ENCODE measurements at places on chromosomes 2 and 18. TPM values are rescaled to one million over a fixed set of nuclear protein-coding genes. Genes with fewer than 3 reads are reported as not detected.
A peak's percentile ranks its signal among the peaks of the same experiment; 100 is the strongest.

The CACNB4 gene
- total RNA-seq: 0.93 TPM

The SERPINB12 gene
- total RNA-seq: not detected

The SCYGR4 gene
- not detected for total RNA-seq

The MGAT4A gene
- 96.4 TPM for total RNA-seq

The VSNL1 gene
- total RNA-seq: not detected

The AQP12A gene
- total RNA-seq: not detected

The IL36B gene
- not detected for total RNA-seq

The PLEKHH2 gene
- total RNA-seq: 0.07 TPM

DNA sequence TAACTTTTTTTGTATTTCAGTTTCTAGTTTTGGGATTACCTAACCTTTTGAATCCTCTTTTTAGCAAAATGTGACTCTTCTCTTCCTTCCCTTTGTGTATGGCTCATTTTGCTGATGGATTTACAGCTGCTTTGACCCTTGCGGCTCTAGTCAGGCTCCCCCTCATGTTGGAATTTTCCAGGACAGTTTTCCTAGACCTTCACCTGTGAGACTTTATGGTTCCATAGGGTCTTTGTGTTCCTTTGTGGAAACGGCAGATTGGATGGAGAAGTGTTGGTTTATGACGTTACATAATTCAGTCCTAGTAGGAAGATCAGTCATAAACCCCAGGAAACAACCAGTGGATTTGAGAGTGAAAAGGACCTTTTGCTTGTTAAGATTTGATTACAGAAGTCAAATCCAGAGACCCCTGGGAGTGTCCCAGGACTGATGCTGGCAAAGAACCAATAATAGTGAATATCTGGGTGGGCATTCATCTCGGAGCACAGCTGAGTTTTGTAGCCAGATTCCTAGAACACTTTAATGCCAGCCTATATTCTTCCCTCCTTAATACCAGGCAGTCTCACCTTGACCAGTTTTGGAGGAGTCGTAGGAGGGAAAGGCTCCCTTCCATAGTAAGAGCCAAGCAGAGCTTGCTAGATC is 42.7 kb downstream of the SOCS6 start:
- no peak for DNase-seq

DNA sequence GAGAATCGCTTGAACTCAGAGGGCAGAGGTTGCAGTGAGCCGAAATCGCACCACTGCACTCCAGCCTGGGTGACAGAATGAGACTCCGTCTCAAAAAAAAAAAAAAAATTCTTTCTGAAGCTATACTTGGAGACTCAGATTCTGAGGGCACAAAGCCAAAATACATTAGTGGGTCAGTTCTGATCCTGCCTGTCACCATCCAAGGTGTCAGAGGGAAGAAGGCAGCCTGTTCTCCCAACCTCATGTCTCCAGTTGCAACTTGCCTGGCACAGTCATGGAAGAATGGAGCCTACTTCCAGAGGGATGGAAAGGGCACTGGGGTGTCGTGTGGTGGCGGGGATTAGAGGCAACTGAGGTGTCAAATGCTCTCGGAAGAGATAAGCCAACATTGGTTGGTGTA is 104.8 kb upstream of the GATA6 start:
- DNase-seq: no peak

DNA sequence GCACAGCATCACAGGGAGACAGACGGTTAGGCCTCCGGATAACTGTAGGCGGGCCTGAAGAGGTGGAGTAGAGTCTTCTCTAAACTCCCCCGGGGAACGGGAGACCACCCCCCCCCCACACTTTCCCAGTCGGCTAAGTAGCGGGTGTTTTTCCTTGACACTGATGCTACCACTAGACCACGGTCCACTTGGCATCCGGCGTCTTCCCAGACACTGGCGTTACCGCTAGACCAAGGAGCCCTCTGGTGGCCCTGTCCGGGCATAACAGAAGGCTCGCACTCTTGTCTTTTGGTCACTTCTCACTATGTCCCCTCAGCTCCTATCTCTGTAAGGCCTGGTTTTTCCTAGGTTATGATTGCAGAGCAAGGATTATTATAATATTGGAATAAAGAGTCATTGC is 25.7 kb upstream of the NCL start:
- no peak for DNase-seq

GRCh38 chr18:79542876-79543750 is 136.5 kb upstream of the CTDP1 start:
- peak; percentile 10 for DNase-seq

DNA sequence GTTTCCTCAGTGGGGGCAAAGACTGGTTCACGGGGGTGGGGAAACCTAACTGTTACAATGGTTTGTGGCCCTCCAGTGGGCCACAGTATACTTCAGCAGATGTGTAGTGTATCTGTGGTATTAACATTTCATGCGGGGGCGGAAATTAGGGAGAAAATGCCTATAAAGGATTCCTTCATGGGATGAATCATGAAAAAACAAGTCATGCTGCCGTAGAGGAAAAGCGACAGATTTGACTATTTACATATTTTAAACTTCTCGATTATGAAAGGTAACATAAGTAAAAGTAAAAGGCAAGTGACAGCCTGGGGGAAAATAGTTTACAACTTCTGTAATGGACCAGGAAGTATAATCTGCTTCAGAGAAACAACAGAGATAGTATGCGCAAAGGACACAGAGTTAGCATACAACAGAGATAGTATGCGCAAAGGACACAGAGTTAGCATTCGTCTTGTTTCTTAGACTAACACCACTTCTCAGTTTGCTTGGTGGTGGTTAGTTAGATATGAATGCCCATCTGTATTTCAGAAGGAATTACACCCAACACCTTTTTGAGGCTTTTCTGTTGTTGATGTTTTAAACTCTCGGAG is 41.1 kb downstream of the MRPS9 start:
- DNase-seq: no peak

- no peak for DNase-seq
Measured at GRCh38 chr18:13354402-13354801, 135.8 kb downstream of the LDLRAD4 start.

GRCh38 chr2:128279786-128280157 is 38.9 kb downstream of the HS6ST1 start:
- no peak for DNase-seq

DNA sequence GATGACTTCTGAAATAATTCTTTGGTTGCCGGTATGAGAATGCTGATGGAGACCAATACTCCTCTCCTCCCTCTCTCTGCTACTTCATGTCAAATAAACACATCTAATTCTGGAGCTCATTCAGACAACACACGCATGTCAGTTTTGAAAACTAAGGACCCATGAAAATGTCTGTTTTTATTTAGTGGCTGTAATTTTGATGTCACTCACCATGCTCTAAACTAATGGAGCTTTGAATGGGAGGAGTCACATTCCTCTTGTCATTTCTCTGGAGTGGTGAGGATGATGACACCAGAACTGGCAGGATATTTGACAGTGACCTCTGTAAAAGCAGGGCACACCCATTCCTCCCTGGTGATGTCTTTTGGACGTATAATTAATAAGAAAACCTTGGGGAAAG is 163.0 kb downstream of the PHLPP1 start:
- DNase-seq: no peak

DNA sequence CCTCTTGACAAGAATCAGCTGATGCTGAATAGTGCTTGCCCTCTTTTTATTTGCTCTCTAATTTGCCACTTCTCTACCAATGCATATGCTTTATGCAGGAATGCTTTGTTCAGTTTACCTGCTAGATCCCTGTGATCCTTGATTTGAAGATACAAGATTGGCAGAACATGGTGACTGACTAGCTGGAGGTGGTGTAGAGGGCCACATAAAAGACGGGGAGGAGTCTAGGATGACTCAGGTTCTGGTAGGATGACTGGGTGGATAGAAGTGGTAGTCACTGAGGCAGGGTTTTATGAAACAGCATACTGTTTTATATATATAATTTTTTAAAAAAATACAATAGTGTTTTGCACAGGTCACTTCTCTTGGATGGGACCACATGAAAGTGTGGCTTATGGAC is 6.3 kb upstream of the ADGRF3 start:
- no peak for DNase-seq

DNA sequence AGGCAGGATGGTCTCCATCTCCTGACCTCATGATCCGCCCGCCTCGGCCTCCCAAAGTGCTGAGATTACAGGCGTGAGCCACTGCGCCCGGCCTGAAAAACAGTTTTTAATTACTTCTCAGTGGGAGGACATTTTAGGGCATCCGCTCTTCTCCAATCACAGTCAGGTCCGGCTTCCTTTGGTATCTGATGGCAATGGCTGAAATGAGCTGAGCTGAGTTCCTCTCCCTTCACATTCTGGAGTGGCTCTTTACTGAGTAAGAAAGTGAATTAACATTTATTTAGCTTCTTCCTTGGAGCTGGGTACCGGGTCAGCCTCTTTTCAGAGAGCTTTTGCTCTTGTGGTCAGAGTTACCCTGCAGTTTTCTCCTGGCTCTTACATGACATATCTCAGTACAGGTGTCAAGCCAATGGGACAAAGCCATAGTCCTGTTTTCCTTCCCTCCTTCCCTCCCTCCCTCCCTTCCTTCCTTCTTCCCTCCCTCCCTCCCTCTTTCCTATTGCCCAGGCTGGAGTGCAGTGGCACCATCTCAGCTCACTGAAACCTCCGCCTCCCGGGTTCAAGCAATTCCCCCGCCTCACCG is 1.1 kb upstream of the TTC27 start:
- DNase-seq: no peak

GRCh38 chr2:106336737-106337136 is 131.5 kb downstream of the RGPD3 start:
- DNase-seq: no peak

DNA sequence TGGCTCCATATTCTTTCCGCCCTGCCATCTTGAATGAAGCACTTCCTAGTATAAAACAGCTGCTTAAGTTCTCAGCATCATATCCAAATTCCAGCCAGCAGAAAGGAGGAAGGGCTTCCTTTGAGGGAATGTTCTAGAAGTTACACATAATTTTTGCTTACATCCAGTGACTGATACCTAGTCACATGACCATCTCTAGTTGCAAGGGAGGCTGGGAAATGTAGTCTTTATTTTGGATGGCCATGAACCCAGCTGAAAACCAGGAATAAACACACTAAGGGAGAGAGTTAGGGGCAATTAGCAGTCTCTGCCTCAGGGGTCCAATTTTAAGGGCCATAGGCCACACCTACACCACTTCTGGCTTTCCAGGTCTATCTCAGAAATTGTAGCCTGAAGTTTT is 57.8 kb upstream of the LMAN1 start:
- no peak for DNase-seq

DNA sequence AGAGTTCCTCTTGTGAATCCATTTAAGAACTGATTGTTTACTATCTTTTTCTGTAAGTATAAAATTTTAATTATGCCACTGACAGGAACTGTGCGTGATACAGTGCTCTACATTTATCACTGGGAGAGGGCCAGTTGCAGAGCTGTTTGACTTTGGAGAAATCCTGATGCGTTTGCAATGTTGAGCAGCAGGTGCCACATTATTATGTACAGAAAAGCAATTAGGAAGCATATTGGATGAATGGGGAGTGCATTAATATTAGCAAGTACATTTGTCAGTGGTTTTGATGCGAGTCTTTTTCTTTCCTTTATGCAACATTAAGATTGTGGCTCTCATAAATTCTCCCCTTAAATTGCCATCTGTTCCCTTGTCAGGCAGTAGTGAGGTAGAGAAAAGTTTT is 302.3 kb upstream of the FANCL start:
- no peak for DNase-seq

DNA sequence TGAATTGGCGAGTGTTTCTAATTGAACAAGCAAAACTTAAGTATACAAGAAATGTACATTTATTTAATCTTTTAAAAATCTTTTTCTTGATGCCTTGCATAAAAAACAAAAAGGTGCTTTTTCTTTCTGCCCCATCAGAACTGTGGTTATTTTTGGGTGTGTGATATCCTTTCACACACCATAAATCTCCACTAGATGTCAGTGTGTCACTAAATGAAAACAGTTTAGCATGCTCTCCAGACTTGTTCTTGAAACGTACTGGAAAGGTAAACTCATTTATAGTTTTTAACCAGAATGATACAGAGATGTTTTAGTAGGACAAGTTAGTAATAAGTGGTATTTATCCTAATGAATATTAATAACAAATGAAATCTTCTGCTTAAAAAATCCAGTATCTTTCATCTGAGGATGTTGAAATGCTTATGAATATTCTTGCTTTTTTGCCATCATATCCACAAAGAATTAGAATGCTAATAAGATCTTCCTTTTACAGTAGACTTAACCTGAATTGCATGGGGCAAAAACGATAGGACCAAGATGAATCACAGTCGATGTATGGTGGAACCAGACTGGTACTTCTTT is 96.8 kb downstream of the UBE2E3 start:
- no peak for DNase-seq

GRCh38 chr2:15780912-15781574 is 159.3 kb upstream of the MYCN start:
- DNase-seq: no peak

DNA sequence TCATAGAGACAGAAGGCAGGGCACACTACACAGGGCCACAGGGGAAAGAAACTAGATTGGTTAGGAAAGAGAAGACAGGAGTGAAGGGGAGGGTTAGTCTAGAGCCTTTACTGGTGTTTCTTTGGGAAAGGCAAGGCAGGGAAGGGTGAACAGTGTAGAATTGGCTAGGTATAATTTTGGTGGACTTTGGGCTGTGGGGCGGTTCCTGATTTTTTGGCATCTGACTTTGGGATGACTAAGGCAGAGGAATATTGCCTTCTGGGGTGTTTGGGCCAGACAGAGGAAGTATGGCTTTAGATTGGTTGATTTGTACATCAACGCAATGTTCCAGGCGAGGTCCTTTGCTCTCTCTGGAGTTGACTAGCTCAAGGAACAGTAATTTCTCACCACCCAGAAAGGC is 534.8 kb downstream of the DCC start:
- DNase-seq: no peak

GRCh38 chr2:112949456-112949855 is 28.4 kb upstream of the IL36G start:
- no peak for DNase-seq

- DNase-seq: no peak
Measured at GRCh38 chr2:101879466-101879865, 112.3 kb upstream of the IL1R2 start.

DNA sequence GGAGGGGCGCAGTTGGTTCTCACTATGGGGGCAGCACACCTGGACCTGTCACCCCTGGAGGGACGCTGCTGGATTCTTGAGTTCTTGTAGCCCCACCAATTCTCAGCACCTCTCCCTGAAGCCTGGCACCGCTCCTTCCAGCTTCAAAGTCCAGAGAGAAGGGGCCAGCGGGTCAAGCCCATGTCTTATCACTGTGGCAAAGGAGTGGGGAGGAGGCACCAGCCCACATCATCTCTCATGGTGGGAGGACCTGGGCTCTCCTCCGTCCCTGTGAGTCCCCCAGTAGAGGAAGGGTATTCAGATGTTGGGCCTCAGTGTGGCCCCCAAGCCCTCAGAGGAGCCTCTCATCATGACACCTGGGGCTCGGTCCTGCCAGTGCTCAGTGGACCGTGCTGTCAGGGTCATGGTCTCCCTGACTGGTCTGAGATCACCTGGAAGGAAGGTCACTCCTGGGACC is 67.4 kb downstream of the HS1BP3 start:
- DNase-seq: no peak

- DNase-seq: no peak
Measured at GRCh38 chr2:26666671-26667070, 25.5 kb upstream of the CIB4 start.

- no peak for DNase-seq
Measured at GRCh38 chr2:238968616-238969384, 120.9 kb downstream of the TWIST2 start.
